AG09309 (cell line): ENCODE measurements at places on chromosomes 16 and 17.

DNA sequence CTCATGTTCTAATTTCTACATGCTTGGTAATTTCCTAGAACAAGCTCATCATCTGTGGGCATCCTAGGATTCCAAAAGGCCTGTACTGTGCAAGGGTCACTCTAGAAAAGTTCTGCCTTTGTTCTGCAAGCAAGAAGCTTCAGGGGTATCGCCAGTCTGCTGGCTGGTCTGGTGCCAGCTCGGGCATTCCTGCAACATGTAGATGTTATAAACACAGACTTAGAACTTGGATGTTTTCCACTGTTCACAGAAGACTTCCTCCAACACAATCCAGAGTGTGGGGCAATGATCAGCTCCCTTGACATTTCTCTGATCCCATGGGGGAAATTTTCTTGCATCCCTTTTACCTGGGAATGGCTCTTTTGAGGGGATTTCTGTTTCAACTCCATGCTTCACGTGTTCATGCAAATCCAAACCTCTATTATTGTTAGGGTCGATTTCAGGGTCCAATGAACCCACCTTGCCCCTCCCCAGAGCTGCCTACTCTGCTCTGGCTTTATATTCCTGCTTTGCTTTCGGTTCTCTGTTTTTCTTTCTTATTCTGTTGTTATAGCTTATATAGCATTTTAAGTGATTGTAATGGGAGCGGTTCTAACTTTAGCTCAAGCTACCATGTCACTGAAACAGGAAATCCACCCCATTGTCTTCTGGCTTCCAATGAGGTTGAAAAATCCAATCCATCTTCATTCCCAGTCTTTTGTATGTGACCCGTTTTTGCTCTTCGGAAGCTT is 25.3 kb downstream of the UBE2O start:
- no peak for DNase-seq

DNA sequence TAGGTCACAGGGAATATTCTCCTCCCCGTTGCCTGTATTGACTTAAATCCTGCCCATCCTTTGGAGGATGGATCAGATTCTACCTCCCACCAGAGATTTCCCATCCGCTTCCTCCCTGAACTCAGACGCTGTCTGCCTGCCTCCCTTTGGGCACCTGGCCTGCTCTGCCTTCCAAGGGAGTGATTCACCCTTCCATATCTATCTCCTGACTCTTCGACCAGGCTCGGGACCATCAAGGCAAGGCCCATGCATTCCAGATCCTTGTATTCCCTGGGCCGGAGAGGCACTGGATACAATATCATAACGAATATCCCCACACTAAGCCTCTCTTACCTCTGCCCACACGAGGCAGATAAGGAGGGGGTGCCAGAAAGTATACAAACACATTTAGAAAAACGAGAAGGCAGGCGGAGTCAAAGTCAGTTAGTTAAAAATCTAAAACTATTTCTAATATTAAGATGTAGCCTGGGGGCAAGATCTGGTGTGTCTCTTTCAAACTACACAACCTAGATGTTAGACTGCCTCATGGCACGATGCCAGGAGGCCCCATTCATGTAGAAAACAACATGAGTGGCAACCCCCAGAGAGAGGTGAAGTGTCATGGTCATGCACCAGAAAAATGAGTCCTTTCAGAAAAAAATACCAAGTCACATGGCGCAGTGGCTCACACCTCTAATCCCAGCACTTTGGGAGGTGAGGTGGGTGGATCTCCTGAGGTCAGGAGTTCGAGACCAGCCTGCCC is 9.2 kb downstream of the PMP22 start:
- DNase-seq = no peak

DNA sequence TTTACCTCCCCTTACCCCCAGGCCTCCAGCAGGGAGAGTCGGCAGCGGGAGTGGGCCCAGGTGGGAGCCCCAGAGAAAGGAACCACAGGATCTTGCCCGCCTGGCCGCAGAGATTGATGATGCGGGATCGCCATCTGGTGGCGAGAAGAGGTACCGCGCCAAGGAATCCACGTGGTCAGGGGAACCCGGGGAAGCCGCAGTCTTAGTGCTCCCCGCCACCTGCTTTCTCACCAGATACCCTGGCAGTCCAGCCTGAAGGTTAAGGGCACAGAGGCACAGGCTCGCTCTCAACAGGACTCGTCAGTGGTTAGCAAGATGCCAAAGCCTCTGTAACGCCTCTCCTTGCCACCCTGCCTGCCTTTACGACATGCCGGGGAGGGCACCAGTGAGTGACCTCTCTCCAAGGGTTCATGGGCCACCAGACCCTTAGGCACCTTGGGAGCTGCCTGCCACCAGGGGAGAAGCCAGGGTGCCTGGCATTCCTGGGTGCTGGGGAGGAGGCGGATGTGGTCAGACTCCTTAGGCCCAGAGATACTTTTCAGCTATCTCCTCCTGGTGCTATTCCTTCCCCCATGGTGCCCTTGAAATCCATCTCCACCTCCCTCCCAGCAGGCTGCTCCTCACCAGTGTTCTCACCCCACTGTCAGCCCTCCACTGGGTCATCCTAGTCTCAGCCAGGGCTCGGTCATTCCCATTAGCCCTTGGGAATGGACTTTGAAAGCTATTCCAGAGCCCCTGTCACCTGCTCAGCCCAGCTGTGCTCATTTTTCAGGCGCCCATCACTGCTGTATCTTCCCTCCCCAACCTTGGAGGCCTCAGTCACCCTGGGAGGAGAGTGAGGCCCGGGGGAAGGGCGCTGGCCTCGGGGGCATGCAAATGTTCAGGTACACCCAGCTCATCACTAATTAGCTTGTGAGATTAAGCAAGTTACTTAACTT is 5.5 kb upstream of the RHBDF2 start:
- no peak for DNase-seq

DNA sequence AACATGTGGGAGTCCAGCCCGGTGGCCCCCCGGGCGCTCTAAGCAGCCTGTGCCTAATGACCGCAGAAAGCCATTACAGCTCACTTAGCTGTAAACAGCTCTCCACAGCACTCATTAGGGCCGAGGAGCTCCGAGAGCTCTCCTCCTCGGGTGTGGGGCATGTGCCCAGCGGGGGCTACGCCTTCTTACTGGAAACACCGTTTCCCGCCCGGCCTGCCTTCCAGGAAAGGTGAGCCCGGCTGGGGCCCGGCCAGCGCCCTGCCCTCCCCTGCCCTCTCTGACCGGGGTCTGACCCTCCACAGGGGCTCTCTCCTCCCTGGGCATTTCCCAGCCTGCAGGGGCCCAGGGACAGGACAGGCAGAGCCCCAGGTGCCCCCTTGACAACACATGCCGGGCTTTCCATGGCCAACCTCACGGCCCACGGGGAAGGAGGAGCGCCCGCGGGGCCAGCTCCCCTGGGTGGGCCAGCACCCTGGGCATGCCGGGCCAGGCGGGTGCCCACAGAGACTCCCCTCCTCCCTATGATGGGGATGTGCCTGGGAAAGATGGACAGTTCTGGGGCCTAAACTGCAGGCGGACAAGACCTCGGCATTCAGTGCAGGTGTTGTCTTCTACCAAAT is 72.6 kb downstream of the SDK2 start:
- DNase-seq = no peak

DNA sequence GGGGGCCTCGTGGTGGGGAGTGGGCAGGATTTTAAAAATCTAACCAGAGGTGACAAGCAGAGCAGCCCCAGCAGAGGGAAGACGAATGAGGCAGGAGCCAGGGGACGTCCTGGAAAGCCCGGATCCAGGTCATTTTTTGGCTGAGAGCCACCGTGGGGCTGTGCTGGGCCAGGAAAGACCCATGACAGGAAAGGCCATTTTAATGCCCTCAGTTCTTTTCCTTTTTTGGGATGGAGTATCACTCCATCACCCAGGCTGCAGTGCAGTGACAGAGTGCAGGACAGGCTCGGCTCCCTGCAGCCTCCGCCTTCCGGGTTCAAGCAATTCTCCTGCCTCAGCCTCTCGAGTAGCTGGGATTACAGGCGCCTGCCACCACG is 30.5 kb upstream of the JPH3 start:
- DNase-seq = no peak

GRCh38 chr17:35171834-35172233 is 22.4 kb downstream of the SLC35G3 start:
- DNase-seq = no peak

GRCh38 chr17:59837308-59838051 is 55.3 kb downstream of the TUBD1 start:
- peak; percentile 100 for DNase-seq

DNA sequence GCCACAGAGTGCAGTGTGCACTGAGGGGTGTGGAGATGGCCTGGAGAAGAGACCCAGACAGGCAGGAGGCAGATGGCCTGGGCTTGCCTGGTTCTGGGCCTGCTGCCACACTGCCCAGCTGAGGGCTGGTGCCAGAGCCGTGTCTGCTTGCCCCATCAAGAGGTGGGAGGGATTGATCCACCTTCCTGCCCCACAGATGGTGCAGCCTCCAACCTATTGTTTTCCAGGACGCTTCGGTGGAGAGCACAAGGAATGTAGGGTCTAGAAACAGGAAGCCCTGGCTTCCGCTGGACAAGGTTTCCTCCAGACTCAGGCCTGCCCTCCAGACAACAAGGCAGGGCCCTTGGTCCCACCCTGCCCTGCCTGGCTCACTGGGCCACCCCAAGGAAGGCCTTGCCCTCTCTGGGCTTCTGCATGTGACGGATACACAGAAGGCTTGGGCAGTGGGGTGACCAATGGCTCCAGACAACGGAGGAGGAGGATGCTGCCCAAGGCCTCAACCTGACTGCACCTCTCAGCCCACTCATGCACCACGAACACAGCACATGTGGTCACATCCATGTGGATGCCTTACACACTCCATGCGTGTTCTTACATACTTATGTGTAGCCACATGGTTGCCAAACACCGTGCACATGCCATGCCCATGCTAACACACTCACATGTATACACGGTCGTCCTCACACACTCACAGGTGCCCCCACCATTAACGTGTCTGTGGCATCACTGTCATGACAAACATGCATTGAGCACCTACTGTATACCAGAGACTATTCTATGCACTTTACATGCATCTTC is 6.5 kb upstream of the CDH5 start:
- DNase-seq = no peak

- DNase-seq = no peak
Measured at GRCh38 chr16:29835926-29836325, 15.7 kb downstream of the MVP start.

DNA sequence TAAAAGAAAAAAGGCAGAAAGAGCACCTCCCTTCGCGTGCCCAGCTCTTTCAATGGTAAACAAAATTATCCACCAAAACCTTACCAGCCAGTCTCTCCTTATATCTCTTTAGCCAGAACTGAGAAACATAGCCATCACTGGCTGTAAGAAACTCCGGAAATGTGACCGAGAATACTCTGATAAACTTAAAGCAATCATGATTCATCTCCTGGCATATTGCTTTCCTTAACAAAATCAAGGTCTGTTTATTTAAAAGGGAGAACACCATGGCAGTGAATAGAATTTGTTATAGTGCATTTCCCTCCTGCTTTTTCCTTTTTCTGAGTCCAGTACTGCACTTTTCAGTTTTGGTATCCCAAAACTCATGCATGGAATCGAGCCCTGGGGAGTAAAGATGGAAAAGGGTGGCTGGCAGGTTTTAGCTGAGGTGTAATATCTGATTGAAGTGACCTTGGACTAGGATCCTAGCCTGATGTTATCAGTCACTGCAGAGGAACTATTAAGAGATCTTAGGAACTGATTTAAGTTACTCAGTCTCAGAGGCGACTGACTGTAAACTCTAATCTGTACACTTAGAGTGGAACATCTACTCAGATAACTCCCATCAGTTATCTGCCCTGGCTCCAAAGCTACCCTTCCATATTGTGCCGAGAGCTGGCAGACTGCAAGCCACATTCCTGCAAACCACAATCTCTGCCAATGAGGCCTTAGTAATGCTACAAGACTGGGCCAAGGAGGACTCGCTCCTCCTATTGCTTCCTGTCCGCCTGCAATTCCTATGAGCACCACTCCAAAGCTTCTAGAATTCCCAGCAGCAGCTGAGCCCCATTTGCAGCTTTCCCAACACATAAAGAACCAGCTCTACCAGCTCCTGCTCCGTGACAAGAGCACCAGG is 7.4 kb upstream of the COX10 start:
- DNase-seq = peak; percentile 69

DNA sequence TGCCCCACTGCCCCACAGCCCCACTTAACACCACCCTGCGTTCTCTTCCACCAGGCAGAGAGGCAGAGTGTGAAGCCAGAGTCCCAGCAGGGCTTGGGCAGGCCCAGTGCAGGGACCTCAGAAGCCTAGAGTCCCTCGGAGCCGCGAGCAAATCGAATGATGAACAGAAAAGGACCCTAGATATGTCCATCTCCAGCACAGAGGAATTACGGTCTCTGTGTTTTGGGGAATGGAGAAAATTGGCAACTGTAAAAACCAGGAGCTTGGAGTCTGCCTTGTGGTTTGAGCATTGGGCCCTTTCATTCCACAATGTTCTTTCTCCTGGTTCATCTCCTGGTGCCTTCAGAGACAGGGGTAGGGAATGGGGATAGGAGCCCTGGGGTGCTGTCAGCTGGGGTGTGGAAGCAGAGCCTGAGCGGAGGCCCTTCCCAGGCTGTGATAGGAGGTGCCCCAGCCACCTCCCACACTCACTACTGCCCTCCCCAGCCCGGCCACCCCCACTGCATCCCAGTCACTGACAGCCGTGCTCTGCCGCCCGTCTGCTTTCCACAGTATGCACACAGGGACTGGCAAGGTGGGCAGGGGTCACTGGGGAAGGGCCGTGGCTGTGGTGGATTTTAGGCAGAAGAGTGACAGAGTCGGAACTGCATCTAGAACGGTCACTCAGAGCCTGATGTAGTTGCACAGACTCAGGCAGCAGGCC is 26.7 kb downstream of the TBX4 start:
- DNase-seq = no peak

DNA sequence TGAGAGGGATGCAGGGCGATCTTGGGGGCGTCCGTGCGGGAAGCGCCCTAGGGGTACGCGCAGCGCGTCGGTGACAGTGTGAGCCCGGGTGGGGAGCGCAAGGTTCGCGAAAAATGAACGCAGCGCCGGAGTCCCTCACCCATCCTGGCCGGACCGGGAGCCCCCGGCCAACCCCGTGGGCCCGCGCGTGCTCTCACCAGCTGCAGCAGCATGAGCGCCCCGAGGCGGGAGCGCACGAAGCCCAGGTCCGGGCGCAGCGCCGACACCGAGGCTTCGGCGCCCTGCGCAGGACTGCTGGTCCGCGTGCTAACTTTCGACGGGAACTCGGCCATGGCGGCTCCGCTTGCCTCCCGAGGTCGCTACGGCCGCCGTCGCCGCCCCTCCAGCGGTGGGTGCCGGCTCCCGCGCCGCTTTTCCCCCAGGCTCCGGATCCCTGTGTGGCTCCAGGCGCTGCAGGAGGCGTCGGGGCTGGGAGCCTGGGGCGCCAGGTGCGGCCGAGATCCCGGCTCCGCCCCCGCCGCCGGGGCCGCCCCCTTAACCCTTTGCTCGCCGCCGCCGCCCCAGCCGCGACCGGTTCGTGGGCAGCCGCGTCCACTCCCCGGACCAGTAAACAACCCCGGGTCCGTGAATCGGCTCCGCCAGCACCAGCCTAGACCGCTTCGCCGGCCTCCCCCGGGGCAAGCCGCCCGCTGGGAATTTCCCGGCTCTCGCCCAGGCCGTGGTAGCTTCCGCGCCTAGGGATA is at the start of gene PLLP:
PLLP (minus strand) TSS at position 464 of the 743 bp plus-strand sequence; CDS start at position 332, 132 bp downstream.
- no peak for DNase-seq

DNA sequence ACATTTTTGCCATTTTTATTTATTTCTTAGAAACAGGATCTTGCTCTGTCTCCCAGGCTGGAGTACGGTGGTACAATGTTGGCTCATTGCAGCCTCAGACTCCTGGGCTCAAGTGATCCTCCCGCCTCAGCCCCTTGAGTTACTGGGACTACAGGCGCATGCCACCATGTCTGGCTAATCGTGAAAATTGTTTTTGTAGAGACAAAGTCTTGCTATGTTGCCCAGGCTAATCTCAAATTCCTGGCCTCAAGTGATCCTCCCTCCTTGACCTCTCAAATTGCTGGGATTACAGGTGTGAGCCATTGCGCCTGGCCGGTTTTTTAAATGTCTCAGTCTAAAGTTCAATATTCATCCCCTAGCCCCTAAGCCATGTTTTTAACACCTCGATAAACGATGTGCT is 182.8 kb upstream of the CACNG3 start:
- no peak for DNase-seq
